NCI-H524 (cell line): ENCODE measurements at places on chromosomes 11 and 22.

- DNase-seq, result no peak
Measured at GRCh38 chr11:34960277-34960676, 43.9 kb downstream of the PDHX start.

DNA sequence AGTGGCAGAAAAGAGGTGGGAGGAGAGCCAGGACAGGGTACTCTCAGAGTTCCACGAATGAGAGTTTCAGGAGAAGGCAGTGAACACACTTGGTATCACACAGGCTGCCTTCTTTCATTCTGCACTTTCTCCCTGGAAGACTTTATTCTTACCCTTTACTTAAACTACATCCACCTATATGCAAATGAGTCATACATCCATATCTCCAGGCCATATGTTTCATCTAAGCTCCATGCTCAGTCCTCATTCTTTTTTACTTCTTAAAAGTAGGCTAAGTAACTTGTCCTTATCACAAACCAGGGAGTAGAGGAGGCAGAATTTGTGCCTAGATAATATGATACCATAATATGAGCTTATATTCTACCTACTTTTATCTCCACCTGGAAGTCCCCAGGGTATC lies 6.2 kb upstream of the HYLS1 start:
- no peak for DNase-seq

GRCh38 chr11:122807731-122808477 lies 30.4 kb upstream of the CRTAM start:
- no peak for DNase-seq

DNA sequence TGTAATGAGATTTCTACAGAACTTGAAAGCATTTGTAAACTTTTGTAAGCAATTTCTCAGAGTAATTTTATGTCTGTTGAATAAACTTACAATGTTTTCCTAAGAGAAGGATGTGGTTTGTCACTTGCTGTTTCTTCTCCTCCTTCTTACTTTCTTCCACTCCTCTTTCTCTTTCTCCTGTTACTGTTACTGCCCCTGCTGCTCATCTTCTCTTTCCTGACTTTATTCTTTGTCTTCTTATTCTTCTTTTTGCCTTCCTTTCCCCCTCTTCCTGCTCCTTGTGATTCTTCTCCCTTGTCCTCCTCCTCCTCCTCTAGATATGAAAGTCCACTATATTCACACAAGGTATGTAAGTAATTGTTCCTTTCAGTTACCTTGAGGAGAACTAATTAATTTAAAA lies 31.1 kb upstream of the MMP7 start:
- DNase-seq, result no peak
